NCI-H1930 (cell line): ENCODE measurements at places on chromosomes 12 and 14.

GRCh38 chr12:91910871-91911388 lies 234.7 kb downstream of the BTG1 start:
- DNase-seq: peak; percentile 56

GRCh38 chr12:130832561-130833209 lies 6.4 kb downstream of the STX2 start:
- no peak for DNase-seq

DNA sequence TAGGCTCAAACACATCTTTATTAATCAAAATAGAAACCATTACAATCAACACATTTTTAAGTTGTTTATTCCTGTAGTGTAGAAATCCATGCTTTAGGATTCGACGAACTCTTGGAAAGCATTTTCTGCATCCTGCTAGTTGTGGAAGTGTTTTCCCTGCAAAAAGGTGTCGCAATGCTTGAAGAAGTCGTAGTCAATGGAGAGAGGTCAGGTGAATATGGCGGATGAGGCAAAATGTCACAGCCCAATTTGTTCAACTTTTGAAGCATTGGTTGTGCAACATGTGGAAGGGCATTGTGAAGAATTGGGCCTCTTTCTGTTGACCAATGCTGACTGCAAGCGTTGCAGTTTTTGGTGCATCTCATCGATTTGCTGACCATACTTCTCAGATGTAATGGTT lies 4.2 kb upstream of the ARID4A start:
- DNase-seq: no peak

DNA sequence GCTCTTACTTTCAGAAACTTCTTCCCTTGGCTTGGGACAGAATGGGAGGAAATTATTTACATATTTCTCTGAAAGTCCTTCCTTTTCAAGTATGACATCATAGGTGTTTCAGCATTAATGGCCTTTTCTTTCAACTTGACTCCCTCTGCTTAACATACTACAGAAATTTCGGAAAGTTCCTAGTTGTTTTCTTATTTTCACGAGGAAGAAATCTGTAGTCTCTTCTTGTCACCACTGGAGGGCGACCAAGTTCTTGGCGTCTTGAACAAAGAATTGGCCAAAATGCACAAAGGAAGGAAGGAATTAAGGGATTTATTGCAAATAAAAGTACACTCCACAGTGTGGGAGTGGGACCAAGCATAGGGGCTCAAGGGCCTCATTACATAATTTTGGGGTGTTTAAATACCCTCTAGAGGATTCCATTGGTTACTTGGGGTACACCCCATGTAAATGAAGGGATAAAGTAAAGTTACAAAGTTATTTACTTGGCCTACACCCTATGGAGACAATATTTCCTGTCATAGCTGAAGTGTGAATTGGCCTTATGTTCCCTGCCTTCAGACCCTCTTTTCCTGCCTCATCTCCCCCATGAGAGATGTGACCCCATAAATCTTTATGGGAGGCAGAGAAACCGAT lies 70.4 kb downstream of the RPL10L start:
- DNase-seq: peak; percentile 4

- no peak for DNase-seq
These were observed 4.0 kb downstream of the CHD4 start for GRCh38 chr12:6603095-6603567.

GRCh38 chr14:51561141-51561540 lies 90.6 kb upstream of the FRMD6 start:
- DNase-seq: no peak

DNA sequence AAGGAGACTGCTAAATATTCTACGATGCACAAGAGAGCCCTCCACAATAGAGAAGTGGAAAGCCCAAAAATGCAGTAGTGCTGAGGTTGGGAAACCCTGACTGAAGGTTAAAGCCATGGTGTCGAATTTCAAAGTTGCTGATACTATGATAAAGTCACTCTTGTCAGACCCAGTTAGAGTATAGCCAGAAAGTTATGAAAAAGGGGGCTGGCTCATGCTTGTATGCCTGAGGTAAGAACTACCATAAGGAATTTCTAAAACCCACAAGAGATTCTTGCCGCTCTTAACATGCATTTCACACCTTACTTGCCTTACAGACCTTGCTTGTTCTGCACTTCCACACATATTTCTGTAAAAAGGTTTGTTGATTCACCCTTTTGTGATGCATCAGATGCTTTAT lies 184.6 kb downstream of the SLC6A15 start:
- DNase-seq: no peak

- DNase-seq: no peak
These were observed 457 bp downstream of the SOCS2 start for GRCh38 chr12:93572712-93573551.

- no peak for DNase-seq
These were observed 144.4 kb downstream of the AKAP6 start for GRCh38 chr14:32473464-32473855.
